ENCODE measurements at places on chromosomes 16 and 17.

DNA sequence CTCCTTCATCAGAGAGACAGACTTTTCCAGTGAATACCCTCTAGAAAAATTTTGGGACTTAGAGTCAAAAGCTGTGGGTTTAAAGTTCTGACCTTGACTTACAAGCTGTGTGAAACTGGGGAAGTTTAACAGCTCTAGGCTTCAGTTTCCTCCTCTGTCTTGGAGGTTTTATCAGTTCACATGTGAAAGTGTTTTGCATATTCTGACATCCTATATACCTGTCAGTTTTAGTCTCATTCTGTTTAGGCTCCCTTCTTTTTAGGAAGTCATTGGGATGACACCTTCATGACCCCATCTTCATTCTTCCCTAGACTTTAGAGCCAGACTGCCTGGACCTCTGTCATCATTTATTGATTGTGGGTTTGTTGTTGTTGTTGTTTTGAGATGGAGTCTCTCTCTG is 44.4 kb downstream of the YPEL2 start:
- peak; percentile 36 for DNase-seq

DNA sequence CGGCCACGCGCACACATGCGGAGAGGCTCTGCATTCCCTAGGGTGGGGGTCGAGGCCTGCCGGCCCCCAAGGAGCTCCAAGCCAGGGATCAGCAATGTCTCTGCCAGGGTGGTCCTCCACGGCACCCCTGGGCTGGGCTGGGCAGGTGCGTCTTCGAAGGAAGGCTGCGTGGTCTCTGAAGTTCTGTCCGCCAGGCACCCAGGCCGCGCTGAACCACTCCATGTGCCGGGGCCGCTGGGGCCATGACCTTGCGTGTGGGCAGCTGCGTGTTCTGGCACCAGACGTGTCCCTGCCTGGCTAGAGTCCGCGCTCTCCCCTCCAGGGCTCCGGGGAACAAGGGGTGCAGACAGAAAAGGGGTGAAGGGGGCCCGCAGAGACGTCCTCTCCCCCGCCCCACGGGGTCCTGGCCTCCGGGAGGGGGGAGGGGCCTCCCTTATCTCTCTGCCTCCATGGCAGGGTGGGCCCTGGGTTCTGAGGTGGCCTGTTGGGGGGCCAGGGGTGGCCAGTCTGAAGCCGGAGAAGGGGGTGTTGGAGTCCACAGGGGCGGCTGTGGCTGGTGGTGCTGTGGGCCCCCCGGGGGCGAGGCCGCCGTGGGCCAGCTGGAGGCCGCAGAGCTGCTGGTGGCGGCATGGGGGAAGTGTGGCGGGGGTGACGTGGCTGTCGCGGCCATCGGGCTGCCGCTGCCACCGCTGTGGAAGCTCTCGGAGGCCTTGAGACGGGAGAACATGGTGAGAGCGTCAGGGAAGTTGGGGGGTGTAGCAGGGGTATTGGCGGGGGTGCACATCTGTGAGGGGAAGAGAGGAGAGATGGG is 5.3 kb downstream of the UBALD1 start:
- no peak for DNase-seq

GRCh38 chr16:47611042-47611441 is 149.9 kb downstream of the PHKB start:
- DNase-seq = no peak

GRCh38 chr16:61362585-61362984 is 673.7 kb downstream of the CDH8 start:
- DNase-seq = no peak

DNA sequence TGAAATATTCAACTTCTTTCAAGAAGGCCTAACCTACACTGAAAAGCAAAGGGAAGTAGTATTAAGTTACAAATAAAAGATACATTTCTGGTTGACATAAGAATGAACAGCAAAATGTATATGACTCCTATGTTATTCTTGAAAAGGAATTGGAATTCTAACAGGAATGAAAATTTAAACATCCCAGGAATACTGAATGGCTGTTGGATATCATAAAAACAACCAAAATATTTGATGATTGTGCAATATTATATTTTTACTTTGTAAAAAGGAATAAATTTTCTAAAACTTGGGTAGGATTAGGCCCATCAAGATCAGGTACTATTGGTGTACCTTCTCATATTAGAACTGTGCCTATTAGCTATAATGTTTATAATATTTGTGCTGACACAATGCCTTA is 50.0 kb downstream of the CYB5B start:
- DNase-seq = no peak

DNA sequence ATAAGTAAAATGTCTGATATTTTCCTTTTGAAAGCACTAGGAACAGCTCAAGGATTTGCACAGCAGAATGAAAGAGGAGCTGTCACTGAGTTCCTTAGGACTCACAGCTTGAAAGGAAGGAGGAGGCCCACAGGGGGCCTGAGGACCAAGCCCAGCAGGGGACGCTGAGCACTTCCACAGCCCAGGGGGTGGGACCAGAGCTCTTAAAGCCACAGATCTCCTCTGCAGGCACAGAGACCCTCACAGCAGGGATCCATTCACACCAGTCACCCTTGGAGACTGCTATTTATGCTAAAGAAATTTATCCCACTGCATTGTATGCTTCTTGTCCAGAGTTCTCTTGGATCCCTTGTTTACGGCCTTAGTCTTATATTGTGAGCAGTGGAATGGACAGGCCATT is 253.3 kb downstream of the STX8 start:
- no peak for DNase-seq

DNA sequence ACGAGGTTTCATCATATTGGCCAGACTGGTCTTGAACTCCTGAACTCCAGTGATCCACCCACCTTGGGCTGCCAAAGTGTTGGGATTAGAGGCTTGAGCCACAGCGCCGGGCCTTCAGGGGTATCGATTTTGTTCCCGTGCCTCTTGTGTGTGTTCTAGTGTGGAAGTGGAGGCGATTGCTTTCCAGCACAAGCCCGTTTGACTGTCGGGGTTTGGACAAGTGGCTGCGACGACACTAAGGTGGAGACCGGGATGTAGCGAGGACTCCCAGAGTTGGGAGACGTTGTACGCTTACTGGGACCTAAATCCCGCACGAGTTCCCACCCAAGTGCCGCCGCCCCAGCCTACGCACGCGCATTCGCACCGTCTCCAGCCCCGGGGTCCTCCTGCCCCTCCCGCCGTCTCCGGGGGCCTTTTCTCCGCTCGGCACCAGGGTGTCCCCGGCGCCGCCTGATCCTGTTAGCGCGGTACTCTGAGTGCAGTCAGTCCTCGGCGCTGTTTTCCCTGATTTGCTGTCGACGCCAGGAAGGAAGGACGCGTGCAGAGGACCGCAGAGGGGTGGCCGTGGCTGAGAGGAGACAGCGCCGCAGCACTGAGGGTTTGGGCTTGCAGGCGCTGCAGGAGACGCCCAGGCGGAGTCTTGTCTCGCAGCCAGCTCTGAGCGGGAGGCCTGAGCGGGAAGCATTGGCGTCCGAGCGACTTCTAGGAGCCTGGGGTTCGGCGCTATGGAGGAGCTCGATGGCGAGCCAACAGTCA is at the start of gene NUP85:
TSS of gene NUP85 (plus strand) at position 643 of the 756 bp plus-strand sequence. CDS start at position 726, 83 bp downstream.
- peak; percentile 98 for DNase-seq

DNA sequence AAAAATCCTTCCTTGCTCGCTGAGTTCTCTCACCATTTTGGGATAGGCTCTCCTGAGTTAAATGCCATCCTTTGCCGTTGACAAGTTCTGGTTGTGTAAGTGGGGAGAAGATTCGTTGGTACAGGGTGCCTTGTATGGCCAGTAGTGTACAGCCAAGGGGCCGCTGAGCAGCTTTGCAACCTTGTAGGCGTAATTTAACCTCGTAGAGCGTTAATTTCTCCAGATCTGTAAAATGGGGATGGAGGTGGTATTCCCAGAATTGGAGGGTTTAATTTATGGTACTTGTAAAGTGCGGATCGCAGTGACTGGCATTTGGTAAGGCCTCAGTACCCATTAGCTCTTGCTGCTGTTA is 1.4 kb downstream of the ARSG start:
- no peak for DNase-seq

- peak; percentile 47 for DNase-seq
These were observed 46.4 kb downstream of the DNAH3 start for GRCh38 chr16:21103941-21104860.

DNA sequence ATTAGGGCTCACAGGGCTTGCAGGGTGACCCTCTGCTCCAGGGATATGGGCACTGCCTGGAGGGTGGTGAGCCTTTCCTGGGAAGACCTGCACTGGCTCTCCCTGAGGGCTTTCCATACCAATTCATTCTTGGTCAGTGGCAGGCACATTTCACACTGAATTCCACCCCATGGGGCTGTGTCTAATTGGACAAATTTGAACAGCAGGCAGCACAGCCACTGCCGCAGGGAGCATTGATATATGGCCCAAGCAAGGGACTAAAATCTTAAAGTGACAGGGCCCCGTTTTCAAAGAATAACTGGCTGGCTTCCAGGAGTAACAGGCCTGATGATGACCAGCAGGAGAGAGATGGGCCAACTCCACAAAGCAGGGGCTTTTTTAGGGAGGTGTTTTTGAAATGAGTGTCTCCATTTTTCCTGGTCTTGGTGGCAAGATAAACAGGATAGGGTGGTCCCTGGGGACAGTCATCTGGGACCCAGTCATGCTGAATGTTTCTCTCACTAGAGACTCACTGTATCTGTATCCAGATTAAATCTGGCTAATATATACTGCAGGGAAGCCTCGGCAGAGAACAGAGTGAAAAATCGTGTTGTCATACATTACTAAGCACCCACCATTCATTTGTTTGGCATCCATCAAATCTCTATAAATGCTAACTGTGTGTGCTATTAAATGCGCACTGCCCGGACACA is 74.1 kb upstream of the TBX2 start:
- DNase-seq = no peak

- DNase-seq = peak; percentile 46
These were observed 344.3 kb downstream of the WWOX start for GRCh38 chr16:78443542-78444364.

GRCh38 chr17:7173687-7174602 is 5.2 kb downstream of the ASGR1 start:
- DNase-seq = peak; percentile 92

GRCh38 chr17:64615028-64615677 is 47.0 kb downstream of the SMURF2 start:
- no peak for DNase-seq

DNA sequence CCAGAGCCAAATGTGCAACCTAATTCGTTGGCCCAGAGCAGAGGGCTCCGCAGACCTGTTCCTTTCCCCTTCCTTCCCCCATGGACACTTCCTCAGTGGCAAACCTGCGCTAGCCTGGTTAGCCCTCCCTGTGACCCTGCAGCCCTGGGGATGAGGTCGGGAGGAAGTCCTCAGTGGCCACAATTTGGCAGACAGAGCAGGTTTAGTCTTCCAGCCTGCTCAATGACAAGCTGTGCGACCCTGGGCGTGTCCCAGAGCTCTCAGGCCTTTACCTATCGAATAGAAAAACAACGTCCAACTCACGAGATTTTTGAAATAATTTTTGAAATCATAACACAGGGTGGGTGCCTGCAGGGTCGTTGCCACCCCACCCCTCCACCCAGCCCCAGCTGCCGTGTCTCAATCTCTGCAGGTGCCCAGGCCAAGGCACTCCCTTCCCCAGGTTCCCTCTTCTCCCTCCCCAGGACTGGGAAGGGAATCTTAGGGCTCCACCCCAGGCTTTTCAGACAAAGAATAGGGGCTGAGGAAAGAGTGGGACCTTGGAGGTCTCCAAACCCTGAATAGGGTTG is 1.4 kb downstream of the HBM start:
- no peak for DNase-seq

- no peak for DNase-seq
These were observed 225.2 kb downstream of the GRIN2A start for GRCh38 chr16:9957002-9957401.

- peak; percentile 79 for DNase-seq
These were observed 5.9 kb downstream of the RANBP10 start for GRCh38 chr16:67800338-67800926.

DNA sequence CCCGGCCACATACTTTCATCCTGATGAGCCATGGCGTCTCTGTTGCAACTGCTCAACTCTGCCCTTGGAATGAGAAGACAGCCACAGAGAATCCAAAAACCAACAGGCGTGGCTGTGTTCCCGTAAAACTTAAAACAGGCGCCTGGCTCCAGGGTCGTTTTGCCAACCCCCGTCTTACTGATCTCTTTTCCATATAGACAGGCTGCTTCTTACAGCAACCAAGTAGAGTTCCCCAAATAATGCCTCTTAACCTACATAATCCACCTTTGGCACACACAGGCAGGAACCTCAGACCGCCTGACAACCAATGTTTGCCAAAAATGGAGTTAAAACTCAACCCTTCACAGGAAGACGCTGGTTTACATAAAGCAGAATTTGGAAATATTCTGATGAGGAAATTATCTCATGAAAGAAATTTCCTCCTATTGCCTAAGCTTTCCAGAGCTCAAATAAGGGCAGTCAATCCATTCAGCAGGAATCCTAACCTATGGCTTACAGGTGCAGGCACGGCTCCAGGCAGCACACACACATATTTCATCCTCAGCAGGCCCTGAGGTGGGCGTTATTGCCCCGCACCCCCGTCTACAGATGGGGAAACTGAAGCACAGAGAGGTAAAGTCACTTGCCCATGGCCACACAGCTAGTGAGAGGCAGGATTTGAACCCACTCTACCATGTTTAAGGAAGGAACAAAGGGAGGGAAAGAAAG is 35.8 kb downstream of the LITAF start:
- peak; percentile 49 for DNase-seq

DNA sequence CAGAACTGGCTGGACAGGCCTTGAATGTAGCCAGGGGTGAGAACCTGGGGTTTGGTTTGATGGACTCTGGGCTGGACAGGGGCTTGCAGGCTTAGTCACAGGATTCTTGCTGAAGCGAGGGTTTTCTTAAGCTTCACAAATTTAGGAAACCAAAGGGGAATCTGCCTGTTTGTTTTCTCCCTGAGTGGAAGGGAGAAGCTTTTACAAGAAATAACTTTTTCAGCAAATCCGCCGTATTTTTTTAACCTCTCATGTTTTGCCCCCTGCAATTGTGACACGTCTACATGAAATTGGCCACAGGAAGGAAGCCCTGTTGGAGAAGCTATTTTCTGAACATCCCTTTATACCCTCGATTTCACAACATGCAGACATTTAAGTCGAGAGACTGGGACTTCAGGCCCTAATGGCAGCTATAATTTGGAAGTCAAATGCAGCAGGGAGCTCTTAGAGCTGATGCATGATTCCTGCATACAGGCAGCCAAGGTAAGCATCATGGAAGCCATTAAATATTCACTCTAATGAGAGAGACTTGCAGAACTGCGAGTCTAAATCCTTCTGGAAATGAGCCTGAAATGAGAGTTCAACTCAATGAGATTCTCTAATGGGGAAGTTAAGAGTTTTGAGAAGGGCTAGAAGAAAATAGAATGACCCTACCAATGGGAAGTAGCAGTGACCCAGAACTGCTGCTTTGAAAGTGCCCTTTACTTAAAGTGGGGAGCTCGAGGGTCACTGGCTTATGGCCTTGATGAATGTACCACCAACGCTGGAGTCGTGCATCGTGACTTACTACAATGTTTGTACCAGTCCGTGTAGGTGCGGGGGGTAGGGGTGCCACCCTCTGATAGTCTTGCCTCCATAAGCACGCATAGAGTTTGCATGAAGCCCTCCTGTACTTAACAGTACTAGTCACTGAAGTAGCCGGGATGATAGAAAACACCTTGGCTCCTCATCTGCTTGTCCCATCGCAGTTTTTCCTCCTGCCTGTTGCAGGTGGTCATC is 45.1 kb upstream of the IRF8 start:
- peak; percentile 85 for DNase-seq

- DNase-seq = peak; percentile 90
These were observed 35.3 kb downstream of the SOCS3 start for GRCh38 chr17:78324391-78325075.
